Ecto neural progenitor cell (in vitro differentiated cells): ENCODE measurements at places on chromosomes 16 and 17.

GRCh38 chr17:58224315-58224714, 5.3 kb upstream of the MKS1 start:
- no peak for DNase-seq

- DNase-seq = no peak
Measured at GRCh38 chr17:81132770-81133723, 32.3 kb upstream of the PVALEF start.

GRCh38 chr16:46918905-46919792, 35.0 kb downstream of the GPT2 start:
- peak; percentile 82 for DNase-seq

GRCh38 chr17:7710301-7710700, 5.3 kb downstream of the EFNB3 start:
- no peak for DNase-seq

- peak; percentile 60 for DNase-seq
Measured at GRCh38 chr16:59295993-59296736, 562.0 kb upstream of the GOT2 start.
